Right ventricle myocardium inferior (tissue), 1 donor: ENCODE measurements at places on chromosomes 6 and 20. TPM values are rescaled to one million over a fixed set of nuclear protein-coding genes. Genes with fewer than 3 reads are reported as not detected.

Gene WFDC12
- total RNA-seq, result not detected

Gene ECT2L
- 1.1 TPM for total RNA-seq

Gene TSBP1
- total RNA-seq, result not detected

Gene RIN2
- total RNA-seq, result 54.5 TPM

Gene EMILIN3
- total RNA-seq, result 6.6 TPM

Gene VNN1
- total RNA-seq, result 2.2 TPM

Gene ENPP4
- total RNA-seq, result 20.0 TPM
